ENCODE measurements at places on chromosomes 11 and 22.

GRCh38 chr11:11621573-11622339, at the start of gene GALNT18:
Gene GALNT18 (minus strand): TSS chr11:11622005.
- peak; percentile 93 for DNase-seq

DNA sequence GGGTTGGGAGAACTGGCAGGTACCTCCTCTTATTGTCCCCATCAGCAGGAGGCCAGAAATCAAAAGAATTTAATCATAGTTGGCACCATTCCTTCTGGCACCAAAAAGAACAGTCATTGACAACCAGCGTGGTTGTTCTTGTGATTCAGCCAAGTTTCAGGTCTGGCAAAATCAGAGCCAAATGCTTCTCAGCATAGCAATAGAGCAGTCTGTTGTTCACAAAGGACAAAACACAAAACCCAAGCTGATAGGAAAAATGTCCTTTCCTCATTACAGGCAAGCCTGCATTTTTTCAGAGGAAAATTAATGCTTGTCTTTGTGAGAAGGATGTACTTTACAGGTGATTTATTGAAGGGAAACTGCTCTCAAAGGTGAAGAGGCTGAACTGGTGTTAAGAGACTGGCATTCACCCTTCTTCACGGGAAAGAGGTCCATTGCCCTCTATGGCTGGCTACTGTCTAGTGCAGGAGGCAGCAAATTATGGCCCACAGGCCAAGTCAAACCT, 241.8 kb upstream of the ARHGAP42 start:
- DNase-seq: peak; percentile 38

DNA sequence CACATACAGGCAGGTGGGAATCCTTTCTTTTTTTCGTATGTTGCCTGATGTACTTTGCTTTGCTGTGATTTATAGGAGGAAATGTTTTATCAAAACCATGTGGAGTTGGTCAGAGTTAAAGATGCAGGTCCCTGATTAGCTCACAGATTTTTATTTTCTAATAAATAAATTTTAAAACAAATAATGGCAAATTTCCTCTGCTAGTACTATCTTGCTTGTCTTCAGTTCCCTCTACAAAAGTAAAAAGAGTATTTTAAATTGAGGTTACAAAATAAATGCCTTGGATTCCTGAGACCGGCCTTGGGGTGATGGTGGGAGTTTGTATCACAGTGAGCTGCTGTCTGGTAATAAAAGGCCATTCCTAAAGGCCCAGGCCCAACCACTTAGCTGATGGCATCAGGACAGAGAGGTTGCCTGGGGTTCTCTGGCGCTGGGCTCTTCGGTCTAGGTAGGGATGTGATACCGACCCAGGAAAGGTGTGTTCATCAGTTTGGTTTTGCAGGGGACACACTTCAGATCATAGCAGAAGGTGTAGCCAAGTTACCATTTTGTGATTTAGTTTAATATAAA, 129.0 kb downstream of the TBC1D22A start:
- no peak for DNase-seq

DNA sequence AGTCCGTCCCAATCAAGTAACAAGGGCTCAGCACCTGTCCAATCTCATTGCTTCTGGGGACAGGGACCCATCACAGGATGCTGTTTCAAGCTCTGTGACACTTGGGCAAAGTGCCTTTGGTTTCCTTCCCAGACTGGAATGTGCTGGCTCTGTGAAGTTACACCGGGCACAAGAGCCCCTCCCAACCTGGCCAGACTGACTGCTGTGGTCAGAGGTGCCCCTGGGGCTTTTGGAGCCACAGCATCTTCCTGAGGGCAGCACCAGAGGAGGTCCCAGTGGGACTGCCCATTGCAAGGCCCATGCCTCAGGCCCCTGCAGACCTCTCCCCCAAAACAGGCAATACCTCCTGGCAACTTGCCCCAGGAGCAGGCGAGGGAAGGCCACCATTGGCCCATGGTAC, 155.2 kb upstream of the GRK3 start:
- no peak for DNase-seq

DNA sequence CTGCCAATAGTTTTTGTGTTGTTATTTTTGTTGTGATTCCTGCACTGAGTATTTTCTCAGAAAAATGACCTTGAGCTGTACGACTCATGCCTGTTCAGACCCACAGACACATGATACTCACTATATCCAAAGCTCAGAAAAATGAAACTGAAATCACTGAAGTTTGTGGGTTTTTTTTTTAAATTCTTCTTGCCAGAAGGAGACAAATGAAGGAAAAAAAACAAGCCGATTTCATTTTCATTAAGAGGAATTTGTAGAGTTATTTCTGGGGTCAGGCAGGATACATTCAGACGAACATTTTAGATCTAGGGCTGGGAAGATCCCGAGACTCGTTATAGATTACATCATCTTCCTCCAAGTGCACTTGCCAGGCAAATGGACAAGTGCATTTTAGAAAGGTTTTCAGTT, 60.4 kb downstream of the BMAL1 start:
- peak; percentile 87 for DNase-seq

- DNase-seq: peak; percentile 28
Measured at GRCh38 chr11:99422581-99423427, 402.1 kb downstream of the CNTN5 start.

DNA sequence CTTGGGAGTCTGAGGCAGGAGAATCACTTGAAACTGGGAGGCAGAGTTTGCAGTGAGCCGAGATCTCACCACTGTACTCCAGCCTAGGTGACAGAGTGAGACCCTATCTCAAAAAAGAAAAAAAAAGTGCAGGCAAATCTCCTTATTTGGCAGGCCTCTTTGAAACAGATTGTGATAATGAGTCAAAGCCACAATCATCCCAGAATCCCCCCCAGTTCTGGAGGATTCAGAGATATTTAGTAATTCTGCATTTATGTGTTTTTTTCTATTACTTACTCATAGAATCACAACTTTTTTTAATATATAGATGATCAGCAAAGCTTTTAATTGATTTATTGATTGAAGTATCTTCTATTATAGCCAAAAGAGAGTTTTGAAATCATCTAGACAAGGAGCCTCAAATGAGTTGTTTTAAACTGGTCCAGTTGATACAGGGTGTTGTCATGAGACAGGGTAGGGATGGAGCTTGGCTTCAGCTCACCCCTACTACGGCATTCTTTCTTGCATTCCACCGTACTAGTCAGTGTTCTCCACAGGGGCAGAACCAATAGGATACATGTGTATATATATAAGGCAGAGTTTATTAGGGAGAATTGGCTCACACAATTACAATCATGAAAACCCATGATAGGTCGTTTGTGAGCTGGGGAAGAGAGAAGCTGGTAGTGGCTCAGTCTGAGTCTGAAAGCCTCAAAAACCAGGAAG, 39.3 kb upstream of the SORL1 start:
- DNase-seq: no peak

GRCh38 chr11:20861322-20861721, 191.9 kb downstream of the NELL1 start:
- DNase-seq: no peak
